Activated CD8-positive, alpha-beta memory T cell treated with anti-CD3 and anti-CD28 coated beads, Interleukin-2, amount 10 ng/mL, durations not matched to agents 7 days and 5 days (primary cell): ENCODE measurements at places on chromosomes 2 and 18. TPM values are rescaled to one million over a fixed set of nuclear protein-coding genes. Genes with fewer than 3 reads are reported as not detected.

DNA sequence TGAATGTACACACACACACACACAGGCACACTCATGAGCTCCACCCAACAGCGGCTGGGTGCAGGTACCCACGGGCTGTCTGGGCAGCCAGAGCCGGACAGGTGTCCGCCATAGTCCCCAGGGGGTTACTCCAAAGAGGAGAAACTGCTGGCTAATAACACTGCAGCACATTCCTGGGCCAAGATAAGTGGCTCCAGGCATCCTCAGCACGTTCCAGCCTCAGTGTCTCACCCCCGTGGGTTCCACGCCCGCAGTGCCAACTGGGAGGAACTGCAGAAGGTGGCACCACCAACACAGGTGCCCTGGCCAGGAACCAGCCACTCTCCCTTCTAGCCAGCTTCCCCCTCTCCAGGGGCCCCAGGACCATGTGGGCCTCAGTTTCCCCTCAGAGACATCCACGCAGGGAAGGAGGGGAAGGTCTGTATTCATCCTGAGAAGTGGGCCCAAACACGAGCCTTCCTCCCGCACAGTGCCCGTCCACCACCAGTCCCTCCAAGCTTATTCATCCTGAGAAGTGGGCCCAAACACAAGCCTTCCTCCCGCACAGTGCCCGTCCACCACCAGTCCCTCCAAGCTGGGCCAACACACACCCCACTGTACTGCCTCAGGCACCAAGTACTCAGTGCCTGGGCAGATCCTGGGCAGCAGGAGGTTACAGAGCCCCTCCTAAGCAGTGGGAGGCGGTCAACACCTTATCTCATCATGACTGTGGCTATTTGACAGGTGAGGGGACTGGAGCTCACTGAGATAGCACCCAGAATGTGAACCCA lies 47.6 kb downstream of the TNS1 start:
- no peaks in the 10 kb centered on the region for H3K4me1 ChIP-seq
- H3K27ac ChIP-seq, result peak overlapping the region; percentile 14
- H3K36me3 ChIP-seq, result no peaks in the 10 kb centered on the region
- H3K4me3 ChIP-seq, result no peak overlapping the region
- H3K27me3 ChIP-seq, result no peaks in the 10 kb centered on the region

- no peak overlapping the region for H3K4me3 ChIP-seq
- peaks cover 52% of the 10 kb centered on the region for H3K27me3 ChIP-seq
- H3K27ac ChIP-seq, result no peak overlapping the region
- H3K36me3 ChIP-seq, result no peaks in the 10 kb centered on the region
These were observed 94.1 kb upstream of the CYP1B1 start for GRCh38 chr2:38170067-38170466.

Gene ABCB6
- 15.2 TPM for total RNA-seq

DNA sequence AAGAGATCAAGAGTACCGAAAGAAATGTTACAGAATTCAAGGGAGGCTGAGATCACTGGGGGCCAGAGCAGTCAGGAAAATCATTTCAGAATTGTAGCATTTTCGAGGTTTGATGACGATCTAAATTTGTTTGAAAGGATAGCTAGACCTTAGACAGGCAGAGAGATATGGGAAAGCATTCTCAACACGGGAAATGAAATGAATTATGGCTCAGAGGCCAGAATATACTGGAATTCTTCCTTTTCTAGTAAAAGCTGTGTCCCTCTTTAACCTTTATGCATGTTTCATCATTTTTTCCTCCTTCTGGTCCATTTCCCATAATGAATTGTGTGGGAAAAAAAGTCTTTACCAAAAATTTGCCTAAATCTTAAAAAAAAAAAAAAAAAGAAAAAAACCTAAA lies 78.8 kb downstream of the NABP1 start:
- H3K4me1 ChIP-seq, result peaks cover 5% of the 10 kb centered on the region
- H3K4me3 ChIP-seq, result no peak overlapping the region
- H3K36me3 ChIP-seq, result no peaks in the 10 kb centered on the region
- H3K27ac ChIP-seq, result no peak overlapping the region

DNA sequence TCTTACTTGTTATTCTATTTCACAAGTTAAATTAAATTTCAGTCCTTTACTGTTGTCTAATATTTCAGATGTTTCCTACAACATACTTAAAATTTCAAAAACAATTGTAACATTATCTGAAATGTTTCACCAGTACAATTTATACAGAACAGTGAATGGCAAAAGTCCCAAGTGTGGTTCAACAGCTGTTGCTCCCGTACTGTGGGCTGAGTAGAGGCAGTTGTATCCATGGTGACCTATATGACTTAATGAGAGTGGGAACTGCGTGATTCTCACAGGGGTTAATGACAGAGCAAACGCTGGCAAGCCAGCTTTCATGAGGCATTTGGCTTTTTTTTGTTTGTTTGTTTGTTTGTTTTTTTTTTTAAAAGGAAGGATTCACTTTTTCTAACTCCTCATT lies 5.3 kb upstream of the PLCL1 start:
- peaks cover 41% of the 10 kb centered on the region for H3K27me3 ChIP-seq
- DNase-seq, result no peak
- no peaks in the 10 kb centered on the region for H3K36me3 ChIP-seq
- H3K4me1 ChIP-seq, result peaks cover 9% of the 10 kb centered on the region

Gene TCF7L1
- not detected for total RNA-seq

Gene RANBP2
- 47.5 TPM for total RNA-seq

Gene KCNG2
- not detected for total RNA-seq

- H3K4me1 ChIP-seq, result no peaks in the 10 kb centered on the region
- H3K4me3 ChIP-seq, result no peak overlapping the region
- H3K27me3 ChIP-seq, result peaks cover 2% of the 10 kb centered on the region
- H3K36me3 ChIP-seq, result no peaks in the 10 kb centered on the region
- DNase-seq, result no peak
These were observed 115.2 kb downstream of the GALNT3 start for GRCh38 chr2:165678882-165679281.

Gene MOGAT1
- total RNA-seq, result not detected

GRCh38 chr2:207437136-207437523 lies 92.6 kb upstream of the CREB1 start:
- no peaks in the 10 kb centered on the region for H3K36me3 ChIP-seq
- no peak overlapping the region for H3K4me3 ChIP-seq
- H3K4me1 ChIP-seq, result no peaks in the 10 kb centered on the region
- DNase-seq, result no peak

DNA sequence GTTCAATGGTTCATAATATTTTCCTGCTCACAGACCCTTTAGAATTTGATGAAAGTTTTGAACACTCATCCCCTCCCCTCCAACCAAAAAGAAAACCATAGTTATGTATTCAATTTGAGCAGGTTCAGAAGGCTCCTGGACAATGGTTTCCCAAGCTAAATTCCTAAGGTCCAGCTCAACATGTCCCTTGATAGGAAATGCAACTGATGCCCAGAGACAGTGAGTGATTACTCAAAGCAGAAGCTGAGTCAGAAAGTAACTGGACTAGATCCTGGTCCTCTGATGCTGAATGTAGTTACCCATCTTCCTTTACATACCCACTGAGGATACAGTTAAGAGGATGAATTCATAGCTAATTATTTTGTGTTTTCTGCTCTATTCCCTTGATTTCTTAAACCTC lies 218.9 kb upstream of the NCKAP5 start:
- no peak overlapping the region for H3K27ac ChIP-seq
- no peak for DNase-seq
- H3K4me3 ChIP-seq, result no peak overlapping the region
- no peaks in the 10 kb centered on the region for H3K36me3 ChIP-seq
- H3K4me1 ChIP-seq, result no peaks in the 10 kb centered on the region
- H3K27me3 ChIP-seq, result no peaks in the 10 kb centered on the region

Gene CHRNA1
- total RNA-seq, result not detected

- H3K27me3 ChIP-seq, result no peaks in the 10 kb centered on the region
- H3K4me3 ChIP-seq, result peak overlapping the region; percentile 89
These were observed 583 bp downstream of the NEMP2 start for GRCh38 chr2:190533968-190534309.

Gene SLC9A4
- 0.05 TPM for total RNA-seq

- peaks cover 13% of the 10 kb centered on the region for H3K36me3 ChIP-seq
- H3K4me3 ChIP-seq, result no peak overlapping the region
- H3K4me1 ChIP-seq, result peaks cover 20% of the 10 kb centered on the region
- H3K27me3 ChIP-seq, result no peaks in the 10 kb centered on the region
- DNase-seq, result no peak
These were observed 38.8 kb downstream of the RRM2 start for GRCh38 chr2:10161206-10161931.

- H3K27me3 ChIP-seq, result no peaks in the 10 kb centered on the region
- no peak overlapping the region for H3K27ac ChIP-seq
- no peak for DNase-seq
These were observed 399.8 kb downstream of the TMEM182 start for GRCh38 chr2:103161456-103162289.

DNA sequence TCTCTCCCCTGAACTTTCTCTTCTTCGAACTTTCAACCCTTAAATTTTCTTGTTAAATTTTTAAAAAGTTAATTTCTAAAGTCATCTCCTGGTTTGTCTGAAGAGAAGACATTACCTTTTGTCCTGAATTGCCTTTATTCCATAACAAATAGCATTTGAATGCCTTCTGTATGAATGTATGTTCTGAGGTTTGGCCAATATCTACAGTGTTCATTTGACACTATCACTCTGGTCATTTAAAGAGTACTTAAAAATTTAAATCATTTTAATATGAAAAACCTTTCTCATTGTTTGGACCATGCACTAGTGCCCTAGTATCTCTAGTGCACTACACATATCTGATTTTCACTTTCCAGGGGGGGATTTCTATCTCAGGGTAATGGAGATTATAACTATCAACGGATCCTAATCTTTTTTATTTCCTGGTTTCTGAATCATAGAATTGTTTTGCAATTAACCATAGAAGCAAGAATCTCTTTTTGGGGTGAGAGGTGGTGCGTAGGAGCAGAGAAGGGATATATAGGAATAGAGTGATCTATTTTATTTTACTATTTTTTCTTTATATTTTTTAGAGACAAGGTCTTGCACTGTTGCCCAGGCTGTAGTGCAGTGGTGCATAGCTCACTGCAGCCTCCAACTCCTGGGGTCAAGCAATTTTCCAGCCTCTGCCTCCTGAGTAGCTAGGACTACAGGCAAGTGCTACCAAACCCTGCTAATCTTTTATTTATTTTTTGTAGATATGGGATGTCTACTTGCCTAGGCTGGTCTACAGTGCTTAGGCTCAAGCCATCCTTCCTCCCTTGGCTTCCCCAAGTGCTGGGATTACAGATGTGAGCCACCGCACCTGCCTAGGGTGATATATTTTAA lies 25.5 kb downstream of the TANC1 start:
- H3K4me1 ChIP-seq, result no peaks in the 10 kb centered on the region
- no peaks in the 10 kb centered on the region for H3K36me3 ChIP-seq
- no peak overlapping the region for H3K4me3 ChIP-seq
- no peak overlapping the region for H3K27ac ChIP-seq
- DNase-seq, result no peak
